Activated T-cell treated with anti-CD3 and anti-CD28 coated beads for 48 hours (primary cell): ENCODE measurements at places on chromosomes 7 and 10.

- DNase-seq: no peak
These were observed 211.9 kb upstream of the SHH start for GRCh38 chr7:156024201-156024600.

GRCh38 chr10:49356944-49357343, 38.9 kb downstream of the DRGX start:
- DNase-seq: no peak

- no peak for DNase-seq
These were observed 10.0 kb upstream of the TLX1 start for GRCh38 chr10:101120884-101121653.

- no peak for DNase-seq
These were observed 300.9 kb upstream of the MTPN start for GRCh38 chr7:136278057-136278456.

DNA sequence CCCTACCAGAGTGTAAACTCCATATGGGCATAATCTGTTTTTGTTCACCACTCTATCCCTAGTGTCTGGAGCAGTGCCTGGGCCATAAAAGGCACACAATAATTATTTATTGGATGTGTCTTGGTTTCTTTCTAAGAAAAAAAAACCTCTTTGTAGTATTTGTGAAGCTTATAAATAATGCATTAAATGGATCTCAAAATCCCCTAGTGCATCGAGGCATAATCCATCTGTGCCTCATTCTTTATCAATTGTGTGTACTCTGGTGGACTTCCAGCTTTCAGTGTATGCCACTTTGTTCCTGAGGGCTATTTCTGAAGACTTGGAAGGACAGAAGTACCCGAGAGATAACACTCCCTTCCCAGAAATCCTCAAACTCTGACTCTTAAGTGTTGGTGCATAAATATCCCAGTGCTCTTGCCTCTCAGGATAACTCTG, 255.0 kb upstream of the PHYHIPL start:
- DNase-seq: no peak

DNA sequence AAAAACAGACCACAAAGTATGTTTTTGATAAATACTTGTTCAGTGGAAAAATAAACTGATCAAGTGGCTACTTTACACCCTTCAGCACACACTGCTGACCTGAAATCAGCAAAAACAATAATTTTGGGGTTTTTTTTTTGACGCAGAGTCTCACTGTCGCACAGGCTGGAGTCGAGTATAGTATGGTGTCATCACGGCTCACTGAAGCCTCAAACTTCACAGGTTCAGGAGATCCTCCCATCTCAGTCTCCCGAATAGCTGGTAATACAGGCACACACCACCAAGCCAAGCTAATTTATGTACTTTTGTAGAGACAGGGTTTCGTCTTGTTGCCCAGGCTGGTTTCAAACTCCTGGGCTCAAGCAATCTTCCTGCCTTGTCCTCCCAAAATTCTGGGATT, 30.6 kb downstream of the TARP start:
- DNase-seq: no peak

- no peak for DNase-seq
These were observed 1165.9 kb upstream of the CELF2 start for GRCh38 chr10:9851808-9852207.

GRCh38 chr7:86470763-86471162, 172.9 kb upstream of the GRM3 start:
- no peak for DNase-seq

- DNase-seq: peak; percentile 73
These were observed 9.9 kb upstream of the EPHB4 start for GRCh38 chr7:100837099-100837836.

DNA sequence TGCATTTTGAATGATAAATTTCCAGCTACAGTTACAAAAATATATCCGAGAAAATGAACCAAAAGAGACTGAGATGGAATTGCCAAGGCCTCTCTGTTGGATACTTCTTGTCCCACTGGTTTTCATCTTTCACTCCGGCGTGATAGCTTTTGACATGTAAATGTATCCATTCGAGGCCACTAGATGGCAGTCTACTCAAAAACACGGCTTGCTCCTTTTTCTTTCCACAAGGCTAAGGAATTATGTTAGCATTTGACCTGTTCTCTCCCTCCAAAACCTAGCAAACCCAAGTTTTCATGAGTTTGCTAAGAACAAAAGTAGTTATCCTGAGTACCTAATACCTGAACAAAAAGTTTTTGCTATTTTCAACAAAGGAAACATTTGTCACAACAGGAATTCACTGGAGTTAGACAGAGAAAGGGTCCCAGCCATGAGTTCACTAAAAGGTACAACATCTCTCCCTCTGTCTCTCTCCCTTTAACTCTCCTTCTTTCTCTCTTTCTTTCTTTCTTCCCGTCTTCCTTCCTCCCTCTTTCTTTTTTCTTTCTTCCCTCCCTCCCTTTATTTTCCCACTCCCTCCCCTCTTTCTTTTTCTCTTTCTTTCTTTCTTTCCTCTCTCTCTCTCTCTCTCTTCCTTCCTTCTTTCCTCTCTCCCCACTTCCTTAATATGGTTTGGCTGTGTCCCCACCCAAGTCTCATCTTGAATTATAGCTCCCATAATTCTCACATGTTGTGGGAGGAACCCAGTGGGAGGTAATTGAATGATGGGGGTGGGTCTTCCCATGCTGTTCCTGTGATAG, 207.9 kb upstream of the MYO3A start:
- no peak for DNase-seq

- DNase-seq: no peak
These were observed 473.0 kb downstream of the PLXDC2 start for GRCh38 chr10:20289070-20289828.

- no peak for DNase-seq
These were observed 109.5 kb downstream of the PARD3 start for GRCh38 chr10:34705563-34705962.

DNA sequence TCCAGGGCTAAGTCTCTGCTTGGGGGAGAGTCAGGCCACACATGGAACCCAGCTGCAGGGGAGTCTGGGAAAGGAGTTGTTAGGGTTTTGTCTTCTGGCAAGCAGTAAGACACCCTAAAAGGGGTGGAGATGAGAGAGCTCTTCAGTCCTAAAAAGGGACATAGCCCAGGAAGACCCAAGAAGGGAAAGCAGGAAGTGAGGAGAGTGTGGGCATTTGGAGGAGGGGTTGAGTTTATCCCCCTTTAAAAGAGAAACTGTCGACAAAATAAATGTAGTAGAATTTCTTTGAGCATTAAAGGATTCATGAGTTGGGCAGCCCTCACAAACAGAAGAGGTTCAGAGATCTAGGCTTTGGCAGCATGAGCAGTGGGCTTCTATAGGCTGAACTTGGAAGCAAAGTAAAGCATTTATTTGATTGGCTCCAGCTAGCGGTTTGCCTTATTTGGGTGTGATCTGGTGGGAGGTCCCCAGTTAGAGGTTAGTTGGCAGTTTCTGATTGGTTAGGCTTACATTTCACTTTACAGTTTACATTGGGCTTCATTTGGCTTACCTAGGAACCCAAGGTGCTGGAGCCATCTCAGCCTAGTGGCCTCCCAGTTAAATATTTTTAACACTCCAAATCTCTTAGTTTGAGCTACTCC, 246.7 kb downstream of the CAMK1D start:
- DNase-seq: no peak

DNA sequence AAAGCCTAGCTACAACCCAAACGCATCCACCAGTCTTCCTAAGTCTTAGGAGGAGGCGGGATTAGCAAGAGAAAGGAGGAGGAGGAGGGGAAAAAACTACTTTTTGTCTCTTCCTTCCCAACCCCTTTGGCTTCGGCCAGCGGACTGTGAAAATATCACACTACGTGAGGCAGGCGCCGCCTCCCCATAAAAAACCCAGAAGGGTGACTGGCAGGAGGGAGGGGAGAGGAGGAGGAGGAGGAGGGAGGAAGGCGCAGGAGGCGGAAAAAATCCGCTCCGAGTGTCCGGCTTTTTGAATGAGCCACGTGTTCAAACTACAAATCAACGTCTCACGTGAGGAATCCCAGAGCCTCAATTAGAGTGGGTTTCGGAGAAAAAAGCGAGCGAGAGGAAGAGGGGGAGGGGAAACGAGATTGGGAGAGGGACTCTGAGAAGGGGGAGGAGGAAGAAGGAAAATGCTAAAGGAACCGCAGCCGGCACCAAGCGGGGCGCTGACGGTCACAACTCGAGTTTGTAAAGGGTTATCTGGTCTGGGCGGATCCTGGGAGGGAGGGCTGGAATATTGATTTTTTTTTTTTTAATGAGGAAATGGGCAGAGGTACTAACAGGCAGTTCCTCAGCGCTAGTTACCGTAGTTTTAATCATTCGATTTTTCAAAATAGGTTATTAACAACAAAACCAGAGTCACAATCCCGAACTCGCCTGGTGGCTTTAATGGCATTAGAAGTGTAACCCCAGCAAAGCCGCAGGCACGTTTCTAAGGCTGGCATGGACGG, at the start of gene IGF2BP3:
Gene IGF2BP3, minus strand, starts transcription at position 162 of the 776 bp plus-strand sequence. CDS start 381 bp downstream, outside the sequence.
- peak; percentile 29 for DNase-seq

DNA sequence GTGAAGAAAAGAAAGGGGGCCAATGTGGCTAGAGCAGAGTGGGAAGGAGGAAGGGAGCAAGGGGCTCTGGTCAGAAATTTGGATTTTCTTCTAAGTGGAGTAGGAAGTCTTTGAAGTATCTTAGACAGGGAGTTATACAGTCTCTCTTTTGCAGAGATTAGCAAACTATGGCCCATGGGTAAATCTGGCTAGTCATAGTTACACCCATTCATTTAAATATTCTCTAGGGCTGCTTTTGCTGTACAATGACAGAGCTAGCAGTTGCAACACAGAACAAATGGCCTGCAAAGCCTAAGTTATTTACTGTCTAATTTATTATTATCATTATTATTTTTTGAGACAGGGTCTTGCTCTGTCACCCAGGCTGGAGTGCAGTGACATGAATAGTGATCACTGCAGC, 10.5 kb upstream of the LAMB4 start:
- no peak for DNase-seq

DNA sequence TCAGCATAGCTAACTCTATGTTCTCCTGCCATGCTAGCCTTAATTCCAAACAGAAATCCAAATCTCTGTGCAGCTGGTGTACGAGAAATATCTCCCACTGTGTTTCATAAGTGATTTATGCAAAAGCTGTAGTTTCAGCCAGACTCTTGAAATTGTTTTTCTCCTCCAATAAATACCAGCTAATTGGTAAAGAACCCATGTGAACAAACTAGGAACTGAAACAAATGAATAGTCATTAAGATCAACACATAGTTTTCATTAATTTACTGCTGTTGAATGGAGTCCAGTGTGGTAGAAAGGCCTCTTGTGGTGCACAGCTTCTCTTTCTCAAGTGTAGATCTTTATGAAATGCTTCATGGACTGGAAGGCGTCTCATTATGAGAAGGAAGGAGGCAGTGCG, 18.4 kb downstream of the PPP1R17 start:
- DNase-seq: no peak

- no peak for DNase-seq
These were observed 13.0 kb downstream of the MCMBP start for GRCh38 chr10:119859420-119860258.
